ENCODE measurements at places on chromosomes 1 and 21.

GRCh38 chr1:88111816-88112215 is 572.3 kb upstream of the PKN2 start:
- no peak for DNase-seq

DNA sequence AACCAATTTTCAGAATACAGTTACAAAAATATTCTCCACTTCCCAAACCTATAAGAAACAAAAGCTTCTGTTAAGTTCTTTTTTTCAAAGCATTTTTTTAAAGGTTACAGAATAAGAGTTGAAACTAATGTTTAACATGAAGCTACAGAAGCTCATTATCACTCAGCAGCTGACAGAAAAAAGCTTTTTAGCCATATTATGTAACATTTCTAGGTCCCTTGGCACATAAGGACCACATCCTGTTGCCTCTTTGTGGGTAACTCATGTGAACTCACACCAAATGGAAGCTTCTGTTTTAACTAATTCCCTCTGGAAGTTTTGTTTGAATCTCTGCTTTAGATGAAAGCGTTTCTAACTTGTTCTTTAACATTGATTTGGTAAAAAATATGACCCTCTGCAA is 242.5 kb upstream of the TMPRSS15 start:
- DNase-seq, result no peak

GRCh38 chr1:185157599-185158412 is 839 bp downstream of the SWT1 start:
- DNase-seq, result no peak

DNA sequence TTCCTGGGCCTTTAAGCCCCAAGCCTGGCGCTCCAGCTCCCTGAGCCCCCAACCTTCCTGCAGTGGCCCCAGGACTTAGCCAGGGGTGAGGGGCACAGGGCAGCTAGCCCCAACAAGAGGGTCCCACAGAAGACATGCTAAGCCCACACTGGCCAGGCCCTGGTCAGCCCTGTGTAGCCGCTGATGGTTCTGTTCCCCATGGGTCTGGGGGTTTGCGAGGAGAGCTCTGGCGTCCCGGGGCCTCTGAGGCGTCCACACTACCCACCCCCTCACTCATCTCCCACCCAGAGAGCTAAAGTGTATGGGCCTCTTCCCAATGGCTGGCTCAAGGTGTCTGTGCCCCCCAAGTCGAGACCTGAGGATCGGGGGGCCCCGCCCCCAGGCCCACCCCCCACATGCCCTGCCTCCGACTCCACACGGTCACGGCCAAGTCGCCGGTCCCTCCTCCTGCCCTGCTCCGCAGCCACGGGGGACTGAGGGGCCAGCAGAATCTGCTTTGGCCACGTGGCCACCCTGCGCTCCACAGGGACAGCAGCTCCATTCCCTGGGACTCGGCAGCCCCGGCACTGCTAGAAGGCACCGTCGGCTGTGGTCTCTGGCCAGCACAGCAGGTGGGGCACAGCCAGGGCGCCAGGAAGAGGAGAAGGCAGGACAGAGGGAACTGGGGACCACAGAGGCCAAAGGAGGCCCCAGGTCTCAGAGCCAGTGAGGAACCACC is 7.8 kb downstream of the TNFRSF18 start:
- no peak for DNase-seq
